ENCODE measurements at places on chromosomes 7 and 10.

DNA sequence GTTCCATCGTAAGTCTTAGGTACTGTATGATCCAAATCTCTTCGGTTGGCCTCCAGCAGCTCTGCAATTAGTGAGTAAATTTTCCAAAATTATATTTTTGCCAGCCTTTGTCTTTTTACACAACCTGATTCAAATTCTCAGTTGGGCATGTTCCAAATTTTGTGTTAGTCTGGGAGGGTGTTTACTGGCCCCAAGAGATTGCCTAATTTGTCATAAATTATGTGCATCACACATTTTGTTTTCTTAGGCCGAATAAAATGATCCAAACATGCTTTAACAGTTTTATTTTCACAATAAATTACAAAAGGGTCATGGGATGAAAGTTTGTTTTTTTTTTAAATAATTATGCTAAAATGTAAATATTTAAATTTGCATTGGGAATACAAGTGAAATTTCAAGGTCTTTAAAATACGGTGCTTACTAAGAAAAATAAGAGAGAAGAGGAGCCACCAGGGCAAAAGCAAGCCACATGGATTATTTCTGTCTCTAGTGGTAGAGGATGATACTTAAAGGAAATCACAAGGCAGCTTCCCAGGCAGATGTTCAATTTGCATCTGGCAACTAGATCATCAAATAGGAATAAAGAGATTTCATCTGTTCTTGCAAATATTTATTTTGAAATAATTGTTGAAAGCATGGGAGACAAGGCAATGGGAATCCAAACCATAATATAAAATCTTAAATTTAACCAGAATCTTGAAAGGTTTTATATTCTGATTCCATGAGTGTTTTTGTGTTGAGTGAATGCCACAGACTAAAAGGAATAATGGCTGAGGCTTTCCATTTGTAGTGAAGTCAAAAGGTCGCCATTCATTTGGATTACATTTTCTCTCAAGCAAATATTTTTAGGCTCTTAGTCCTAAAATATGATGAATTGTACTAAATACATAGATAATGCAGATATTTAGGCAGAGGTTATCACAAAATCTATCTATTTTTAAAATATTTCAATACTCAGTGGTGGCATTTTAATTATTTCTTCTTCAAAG lies 111.1 kb downstream of the MDFIC start:
- no peak for DNase-seq

DNA sequence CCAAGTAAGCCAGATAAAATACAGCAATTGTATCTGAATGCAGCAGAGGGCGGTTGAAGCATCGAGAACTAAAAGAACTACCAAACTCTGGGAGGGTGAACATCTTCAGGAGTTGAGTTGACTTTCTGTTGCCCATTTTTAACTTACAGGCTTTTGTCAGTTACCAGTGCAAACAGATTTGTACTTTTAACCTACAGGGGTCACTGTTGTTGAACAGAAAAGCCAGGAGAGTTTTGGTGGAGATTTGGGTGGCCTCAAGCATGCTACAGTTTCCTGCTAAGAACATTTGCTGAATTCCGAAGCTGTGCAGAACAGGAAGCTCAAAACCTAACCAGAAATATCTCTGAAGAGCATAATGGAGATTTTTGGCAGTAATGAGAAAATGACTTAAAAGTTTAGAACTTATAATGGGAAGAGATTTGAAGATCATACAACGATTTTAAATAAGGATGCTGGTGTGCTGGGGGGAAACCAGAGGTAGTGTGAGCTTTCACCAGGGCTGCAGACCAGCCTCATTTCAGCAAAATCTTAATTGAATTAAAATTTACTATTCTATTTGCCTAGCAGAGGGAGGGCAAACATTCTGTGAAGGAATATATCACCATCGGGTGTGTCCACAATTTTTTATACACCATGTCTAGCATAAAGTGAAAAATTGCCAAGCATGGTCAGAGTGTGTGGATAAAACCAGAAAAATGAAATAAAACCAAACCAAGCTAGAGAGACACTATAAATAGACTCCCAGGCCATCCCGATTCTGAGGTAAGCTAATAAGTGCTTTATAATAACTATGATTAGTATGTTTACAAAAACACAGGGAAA lies 208.6 kb upstream of the CCDC6 start:
- DNase-seq: no peak

DNA sequence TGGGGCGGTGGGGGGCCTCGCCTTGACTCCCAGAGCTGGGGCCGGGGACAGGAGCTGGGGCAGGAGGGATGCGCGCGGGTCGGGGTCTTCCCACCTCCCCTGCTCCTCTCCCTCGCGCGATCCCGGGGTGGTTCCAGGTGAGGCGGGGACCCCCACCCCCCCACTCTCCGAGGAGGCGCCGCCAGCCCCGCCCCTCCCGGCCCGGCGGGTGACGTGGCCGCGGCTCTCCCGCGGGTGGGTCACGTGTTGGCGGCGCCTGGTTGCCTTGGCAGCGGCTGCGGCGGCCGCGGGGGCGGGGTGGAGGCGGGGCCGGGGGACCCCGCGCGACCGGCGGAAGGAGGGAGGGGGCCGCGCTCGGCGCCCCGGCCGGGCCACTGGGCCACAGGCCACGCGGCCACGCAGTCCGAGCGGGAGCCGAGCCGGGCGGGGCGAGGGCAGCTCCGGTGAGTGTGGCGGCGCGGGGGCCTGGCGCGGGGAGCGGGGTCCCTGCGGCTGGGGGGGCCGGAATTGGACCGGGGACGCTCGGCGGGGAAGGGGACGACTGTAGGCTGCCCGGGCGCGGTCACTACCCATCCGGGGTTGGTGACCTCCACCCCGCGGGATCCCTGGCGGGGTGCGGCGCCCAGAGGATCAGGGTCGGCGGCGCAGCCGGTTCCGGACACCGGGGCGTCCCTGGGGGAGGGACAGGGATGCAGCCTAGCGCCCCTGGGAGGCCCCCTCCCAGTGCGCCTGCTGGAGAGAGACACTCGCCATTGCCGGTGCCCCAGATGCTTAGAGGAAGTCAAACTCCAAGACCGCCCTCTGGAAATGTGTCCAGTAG lies at the start of gene ORAI2:
TSS of gene ORAI2 (plus strand) at position 357 of the 820 bp plus-strand sequence. CDS start 5,382 bp downstream, outside the sequence.
- DNase-seq: peak; percentile 82

GRCh38 chr7:107661081-107661864 lies 645 bp downstream of the SLC26A4 start:
- peak; percentile 29 for DNase-seq

- DNase-seq: no peak
These were observed 73.9 kb downstream of the REEP3 start for GRCh38 chr10:63595072-63595471.

DNA sequence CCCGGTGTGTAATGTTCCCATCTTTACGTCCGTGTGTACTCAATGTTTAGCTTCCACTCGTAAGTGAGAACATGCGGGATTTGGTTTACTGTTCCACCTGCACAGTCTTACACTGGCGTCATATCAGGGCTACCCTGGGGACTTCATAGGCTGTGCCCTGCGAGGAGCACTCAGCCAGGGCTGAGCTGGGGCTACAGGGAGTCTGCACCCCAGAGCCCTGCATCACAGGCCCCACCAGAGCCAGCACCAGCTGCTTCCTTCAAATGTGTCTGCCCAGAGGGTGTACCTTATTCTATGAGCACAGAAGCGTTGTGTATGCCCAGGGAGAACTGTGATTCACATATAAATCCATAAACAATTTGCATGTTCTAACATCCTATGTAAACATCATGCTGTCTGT lies 277.1 kb downstream of the TCERG1L start:
- no peak for DNase-seq

- DNase-seq: peak; percentile 13
These were observed 341.0 kb upstream of the ZMIZ1 start for GRCh38 chr10:78727728-78728127.
